CD8-positive, alpha-beta T cell (primary cell): ENCODE measurements at places on chromosomes 7 and 10.

DNA sequence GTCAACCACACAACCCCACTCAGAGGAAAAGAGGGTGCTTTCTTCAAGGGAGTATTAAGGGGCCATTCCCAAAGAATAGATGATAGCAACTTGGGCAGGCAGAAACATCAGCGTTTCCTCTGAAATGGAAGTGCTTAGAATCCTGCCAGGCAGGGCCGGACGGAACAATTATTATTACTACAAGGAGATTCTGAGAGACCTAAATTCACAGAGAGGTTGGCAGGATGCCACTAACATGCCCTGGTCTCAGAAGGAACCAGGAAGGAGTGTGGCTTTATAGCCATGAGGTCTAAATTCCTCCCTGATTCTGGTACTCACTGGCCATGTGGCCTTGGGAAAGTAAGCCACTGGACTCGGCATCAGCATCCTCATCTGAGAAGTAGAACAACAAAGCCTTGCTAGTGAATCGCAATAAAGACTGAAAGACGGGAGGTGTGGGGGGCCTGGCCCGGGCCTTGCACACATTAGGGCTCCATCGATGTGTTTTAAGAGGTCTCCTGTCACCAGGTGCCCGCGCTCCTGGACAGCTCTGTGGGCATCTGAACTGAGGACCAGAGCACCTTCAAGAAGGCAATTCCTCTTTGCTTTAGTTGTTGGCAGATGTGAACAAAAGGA is 131.5 kb downstream of the OAT start:
- no peak for DNase-seq

- no peak for DNase-seq
Observed at GRCh38 chr10:122675278-122675677, 24.4 kb downstream of the C10orf120 start.

DNA sequence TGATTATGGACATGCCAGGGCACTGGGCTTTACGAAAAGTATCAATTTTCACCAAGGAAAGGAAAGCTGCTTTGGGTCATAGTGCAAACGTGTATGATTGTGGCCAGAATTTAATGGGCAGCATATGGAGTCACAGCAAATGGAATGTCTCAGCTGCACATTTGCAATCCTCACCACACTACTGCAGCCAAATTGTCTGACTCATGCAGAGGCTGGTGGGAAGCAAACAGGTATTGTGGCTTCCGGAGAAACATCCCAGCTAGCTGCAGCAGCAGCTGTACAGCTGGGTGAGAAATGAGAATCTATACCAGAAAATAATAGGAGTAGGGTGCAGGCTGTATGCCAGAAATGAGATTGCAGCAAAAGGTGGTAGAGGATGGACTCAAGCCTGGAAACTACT is 374.7 kb upstream of the VWC2 start:
- no peak for DNase-seq

DNA sequence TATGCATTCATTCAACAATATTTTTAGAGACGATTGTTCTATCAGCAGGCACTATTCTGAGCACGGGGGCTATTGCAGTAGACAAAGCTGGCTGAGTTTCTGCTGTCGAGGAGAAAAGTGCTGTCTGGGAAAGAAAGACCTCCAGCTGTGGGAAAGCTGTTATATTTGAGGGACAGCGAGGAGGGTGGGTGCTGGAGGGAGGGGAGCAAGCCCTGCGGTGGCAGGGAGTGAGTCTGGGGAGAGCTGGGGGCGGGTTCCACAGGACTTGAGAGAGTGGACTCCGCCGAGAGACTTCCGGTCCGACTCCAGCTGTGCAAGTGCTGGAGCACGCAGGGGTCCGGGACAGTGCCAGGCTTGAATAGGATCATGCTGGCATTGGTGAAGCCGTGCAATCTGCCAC is 602.1 kb upstream of the FOXK1 start:
- DNase-seq: no peak

DNA sequence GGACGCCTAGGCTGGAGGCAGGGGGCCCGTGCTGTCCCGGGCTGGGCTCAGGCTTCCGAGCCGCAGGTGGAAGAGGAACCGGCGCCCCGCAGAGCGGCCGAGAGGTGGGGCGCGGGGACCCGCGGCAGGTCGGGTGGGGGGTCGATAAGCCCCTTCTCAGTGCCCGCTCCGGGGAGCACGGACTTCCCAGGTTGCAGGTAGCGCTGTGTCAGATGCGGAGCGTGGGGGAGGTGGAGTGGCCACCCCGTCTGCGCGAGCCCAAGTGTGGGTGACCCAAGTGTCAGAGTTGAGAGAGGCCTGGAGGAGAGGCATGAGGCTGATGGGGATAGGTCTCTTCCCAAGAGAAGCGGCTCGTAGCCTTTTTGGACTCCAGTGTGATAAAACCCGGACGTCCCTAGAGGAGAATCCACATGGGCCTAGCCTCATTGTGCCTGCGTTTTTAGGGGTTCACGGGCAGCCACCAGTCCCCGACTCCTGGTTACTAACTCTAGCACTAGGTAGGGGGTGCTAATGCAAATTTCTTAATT is 580 bp downstream of the EEPD1 start:
- no peak for DNase-seq

DNA sequence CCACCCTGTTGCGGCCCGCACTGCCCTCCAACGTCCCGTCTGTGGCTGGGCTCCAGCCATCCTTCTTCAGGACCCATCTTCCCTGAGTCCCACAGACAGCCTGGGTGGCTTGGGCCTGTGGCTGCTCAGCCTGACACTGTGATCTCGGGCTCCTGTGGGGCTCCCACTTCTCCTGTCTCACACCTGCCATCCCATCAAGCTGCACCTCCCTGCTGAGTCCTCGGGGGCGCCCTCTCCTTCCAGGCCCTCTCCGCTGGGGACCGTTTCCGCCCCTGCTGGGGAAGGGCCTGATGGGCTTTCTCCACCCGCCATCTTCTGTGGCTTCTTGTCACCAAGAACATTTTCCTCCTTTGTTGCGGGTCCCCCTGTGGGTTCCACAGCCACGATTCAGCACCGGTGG is 173.8 kb upstream of the PPP2R2D start:
- DNase-seq: no peak

DNA sequence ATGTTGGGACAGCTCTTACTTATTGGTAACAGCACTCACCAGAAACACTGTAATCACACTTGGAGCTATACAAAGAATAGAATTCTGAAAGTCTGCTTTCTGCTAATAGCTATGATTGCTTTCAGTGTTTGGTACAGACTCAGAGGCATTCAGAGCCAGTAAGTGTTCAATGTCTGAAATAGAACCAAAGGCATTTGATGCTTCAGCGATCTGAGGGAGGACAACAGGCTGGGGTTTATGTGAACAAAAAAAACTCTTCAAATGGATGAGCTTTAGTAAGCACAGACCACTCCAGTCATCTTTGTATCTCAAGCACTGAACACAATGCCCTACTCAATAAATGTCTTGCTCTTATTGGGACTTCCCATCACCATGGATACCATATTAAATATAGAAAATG is 322.8 kb upstream of the GRM3 start:
- no peak for DNase-seq

- no peak for DNase-seq
Observed at GRCh38 chr7:100860702-100861615, 6.2 kb upstream of the TRIP6 start.

DNA sequence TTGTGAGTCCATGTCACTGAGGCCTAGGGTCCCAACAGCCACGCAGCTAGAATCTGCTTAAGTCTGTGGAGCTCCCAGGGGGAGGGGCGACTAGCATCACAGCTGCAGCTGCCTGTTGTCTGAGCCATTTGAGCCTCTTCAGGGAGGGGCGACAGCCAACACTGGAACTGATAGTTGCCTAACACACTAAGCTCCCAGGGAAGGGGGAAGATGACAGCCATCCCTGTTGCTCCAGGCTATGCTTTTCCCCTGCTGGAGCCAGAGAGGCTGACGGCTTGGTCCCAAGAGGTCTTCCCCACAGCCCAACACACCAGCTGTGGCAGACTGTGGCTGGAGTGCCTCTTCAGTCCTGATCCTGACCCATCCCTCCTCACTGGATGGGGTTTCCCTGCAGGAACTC is 817.5 kb downstream of the NXPH1 start:
- DNase-seq: no peak

- no peak for DNase-seq
Observed at GRCh38 chr10:14821635-14822375, 16.0 kb downstream of the CDNF start.

DNA sequence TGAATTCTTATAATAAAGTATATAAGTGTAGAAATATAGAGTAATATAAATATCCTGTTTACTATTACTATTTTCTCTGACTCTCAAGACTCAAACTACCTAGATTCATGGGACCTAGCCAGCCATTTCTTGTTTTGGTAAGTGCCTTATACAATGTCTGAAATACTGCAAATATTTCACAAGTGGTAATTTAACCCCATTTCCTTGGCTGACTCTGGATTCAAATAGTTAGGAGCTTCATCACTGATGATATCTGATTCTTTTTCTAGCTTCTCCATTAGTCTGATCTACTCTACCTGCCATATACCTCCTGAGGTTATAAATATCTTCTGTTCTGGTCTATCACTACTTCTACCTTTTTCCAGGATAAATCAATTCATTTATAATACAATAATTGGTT is 6.4 kb upstream of the RALA start:
- no peak for DNase-seq

- no peak for DNase-seq
Observed at GRCh38 chr7:105794741-105795729, 81.4 kb downstream of the ATXN7L1 start.

DNA sequence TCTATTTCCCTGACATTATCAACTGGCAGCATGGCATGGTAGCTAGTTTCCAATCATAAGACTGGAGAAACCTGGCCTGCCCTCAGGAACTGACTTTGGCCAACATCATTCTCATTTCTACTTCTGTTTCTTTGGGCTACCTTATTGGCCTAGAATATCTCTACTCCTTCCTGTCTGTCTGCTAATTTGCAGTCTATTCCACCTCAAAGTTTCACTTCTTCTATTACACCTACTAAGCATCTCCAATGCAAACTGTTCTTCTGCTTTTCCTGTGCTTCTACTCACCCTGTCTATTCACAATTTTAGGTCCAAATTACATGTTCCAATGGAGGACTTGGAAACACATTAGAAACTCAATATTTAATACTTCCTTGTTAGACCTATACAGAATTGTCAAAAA is 65.6 kb downstream of the ZNF503 start:
- DNase-seq: no peak
